ENCODE measurements at places on chromosomes 3 and 15.

GRCh38 chr3:117488983-117489382, 779.4 kb downstream of the TUSC7 start:
- no peak for DNase-seq

- DNase-seq = peak; percentile 25
These were observed 5.6 kb downstream of the TIGIT start for GRCh38 chr3:114299421-114299820.

- DNase-seq = no peak
These were observed 48.7 kb upstream of the COL6A6 start for GRCh38 chr3:130468311-130468710.

DNA sequence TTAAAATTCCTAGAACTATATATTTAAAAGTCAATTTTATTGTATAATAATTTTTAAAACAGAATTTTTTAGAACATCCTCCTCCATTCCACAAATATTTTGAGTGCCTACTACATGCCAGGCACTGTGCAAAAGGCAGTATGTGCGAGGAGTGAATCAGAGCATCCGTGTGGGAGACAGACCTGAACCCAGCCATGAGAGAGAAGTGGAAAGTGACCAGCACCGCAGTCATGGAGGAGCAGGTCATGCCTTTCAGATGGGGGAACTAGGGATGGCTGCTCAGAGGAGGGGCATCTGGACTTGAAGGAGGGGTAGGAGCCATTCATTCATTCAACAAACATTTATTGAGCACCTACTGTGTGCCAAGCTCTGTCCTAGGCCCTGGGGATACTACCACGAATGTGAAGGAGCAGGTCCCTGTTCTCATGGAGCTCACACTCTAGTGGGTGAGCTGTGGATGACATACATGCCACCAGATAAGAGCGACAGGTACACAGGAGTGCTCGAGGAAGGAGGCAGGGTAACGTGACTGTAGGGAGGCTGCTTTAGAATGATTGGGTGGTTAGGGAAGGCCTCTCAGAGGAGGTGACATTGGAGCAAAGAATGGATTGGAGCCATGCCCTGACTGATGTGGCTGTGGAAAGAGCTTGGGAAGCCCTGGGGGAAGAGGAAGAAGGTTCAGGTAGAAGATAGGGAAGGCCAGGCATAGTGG, 3.1 kb upstream of the CHRNA3 start:
- DNase-seq = no peak

- DNase-seq = no peak
These were observed 520 bp downstream of the ZNF654 start for GRCh38 chr3:88059380-88060170.

- DNase-seq = no peak
These were observed 55.0 kb upstream of the NPHP3 start for GRCh38 chr3:132777171-132777570.

DNA sequence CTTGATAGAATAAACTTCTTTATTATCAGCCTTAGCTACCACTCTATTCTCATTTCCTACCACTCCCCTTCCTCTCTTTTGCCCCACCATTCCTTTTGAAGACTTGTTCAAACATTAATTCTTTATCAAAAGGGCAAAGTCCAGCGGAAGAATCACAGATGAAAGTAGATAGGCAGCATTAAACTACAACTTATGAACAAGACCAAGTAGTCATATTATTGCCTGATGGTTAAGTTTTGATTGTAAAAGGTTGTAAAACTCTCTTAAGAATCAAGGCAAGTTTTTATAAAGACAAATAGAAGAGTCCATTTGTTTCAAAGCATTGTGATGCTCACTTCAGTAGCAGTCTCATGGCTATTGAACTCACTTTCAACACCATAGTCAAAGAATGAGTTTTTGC, 22.4 kb upstream of the TGFBR2 start:
- no peak for DNase-seq

- DNase-seq = peak; percentile 43
These were observed 9.9 kb downstream of the ZBED2 start for GRCh38 chr3:111585217-111585616.
